Hematopoietic multipotent progenitor cell (in vitro differentiated cells): ENCODE measurements at places on chromosomes 13 and 19. TPM values are rescaled to one million over a fixed set of nuclear protein-coding genes. Genes with fewer than 3 reads are reported as not detected.

The WDR88 gene
- not detected for total RNA-seq

The ZNF823 gene
- 4.8 TPM for total RNA-seq

The KCNRG gene
- total RNA-seq = 4.0 TPM

- DNase-seq = no peak
Measured at GRCh38 chr13:113654175-113654560, 3.8 kb downstream of the ATP4B start.

The SERTM1 gene
- total RNA-seq = not detected

- no peak for DNase-seq
Measured at GRCh38 chr13:78183732-78184131, 265.1 kb upstream of the EDNRB start.

The GNG7 gene
- total RNA-seq = 5.1 TPM
